Left lung (tissue), 14 donors: ENCODE measurements at places on chromosomes 5 and 9. TPM values are rescaled to one million over a fixed set of nuclear protein-coding genes. Genes with fewer than 3 reads are reported as not detected.
A peak's percentile ranks its signal among the peaks of the same experiment; 100 is the strongest.

The ZNF658 gene
- 7.8 TPM for polyA plus RNA-seq

The PHF24 gene
- polyA plus RNA-seq: 0.78 TPM

The EIF4EBP3 gene
- polyA plus RNA-seq: 12.6 TPM

DNA sequence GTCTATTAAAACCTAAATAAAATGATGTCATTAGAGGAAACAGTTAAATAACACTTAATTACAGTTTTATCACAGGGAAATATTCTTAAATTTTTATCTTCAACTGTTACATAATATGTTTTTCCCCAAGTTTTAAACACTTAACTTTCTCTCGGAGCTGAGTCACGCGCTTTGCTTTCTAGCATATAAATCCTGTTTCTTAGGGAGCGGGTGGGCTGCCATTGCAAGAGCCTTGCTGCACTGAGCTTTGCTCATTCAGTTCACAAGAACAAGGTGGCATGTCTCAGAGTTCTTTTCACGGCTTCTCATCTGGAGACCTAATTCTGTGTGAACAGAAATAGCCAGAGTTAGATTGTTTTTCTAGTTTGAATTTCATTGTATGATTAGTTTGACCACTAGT lies 166.1 kb downstream of the ZSWIM6 start:
- no peaks in the 10 kb centered on the region for H3K4me1 ChIP-seq
- no peak overlapping the region for H3K27ac ChIP-seq
- DNase-seq: no peak
- H3K27me3 ChIP-seq: no peaks in the 10 kb centered on the region
- no peak overlapping the region for H3K4me3 ChIP-seq

GRCh38 chr9:6051511-6051950 lies 36.1 kb upstream of the RANBP6 start:
- H3K4me3 ChIP-seq: no peak overlapping the region
- H3K27ac ChIP-seq: no peak overlapping the region
- H3K36me3 ChIP-seq: no peaks in the 10 kb centered on the region
- H3K4me1 ChIP-seq: peaks cover 9% of the 10 kb centered on the region

DNA sequence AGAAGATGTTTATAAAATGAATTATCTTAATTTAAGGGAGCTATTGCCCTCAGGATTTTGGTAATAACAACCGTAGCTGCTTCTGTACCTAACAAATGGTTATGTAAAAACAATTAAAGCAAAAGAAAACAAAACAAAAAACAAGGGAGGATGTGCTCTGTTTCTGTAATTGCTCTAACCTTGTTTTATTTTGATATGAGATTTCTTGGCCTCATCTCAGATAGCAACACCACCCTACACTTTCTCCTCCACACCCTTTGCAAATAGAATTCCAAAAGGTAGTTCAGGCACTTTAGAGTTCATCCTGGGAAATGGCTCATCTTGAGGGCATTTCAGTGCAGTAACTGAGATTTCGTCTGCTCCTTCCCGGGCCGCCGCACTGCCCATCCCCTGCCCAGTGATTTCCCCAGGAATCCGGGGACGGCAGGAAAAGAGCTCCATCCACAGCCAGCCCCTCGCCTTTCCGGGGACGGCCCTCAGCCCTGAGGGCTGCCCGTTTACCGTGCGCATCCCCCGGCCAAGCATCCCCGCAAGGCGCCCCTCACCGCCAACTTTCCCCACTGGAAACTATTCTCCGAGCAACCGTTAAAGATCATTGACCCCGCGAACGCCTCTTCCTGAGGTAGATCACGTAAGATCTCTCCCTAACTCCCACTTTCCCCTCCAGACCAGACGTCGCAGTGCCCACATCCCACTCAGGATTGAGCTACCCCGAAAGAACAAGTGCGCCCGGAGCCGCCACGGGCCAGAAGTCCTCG lies 1.2 kb downstream of the FNBP1 start:
- DNase-seq: no peak
- peaks cover 82% of the 10 kb centered on the region for H3K4me1 ChIP-seq
- peak overlapping the region; percentile 67 for H3K4me3 ChIP-seq
- H3K36me3 ChIP-seq: no peaks in the 10 kb centered on the region
- H3K27ac ChIP-seq: peak overlapping the region; percentile 93

- H3K4me1 ChIP-seq: no peaks in the 10 kb centered on the region
- H3K27ac ChIP-seq: peak overlapping the region; percentile 3
- peak; percentile 68 for DNase-seq
- H3K27me3 ChIP-seq: no peaks in the 10 kb centered on the region
Observed at GRCh38 chr9:123742009-123742767, 187.7 kb downstream of the DENND1A start.

- no peak overlapping the region for H3K4me3 ChIP-seq
- no peaks in the 10 kb centered on the region for H3K36me3 ChIP-seq
- no peak for DNase-seq
- H3K4me1 ChIP-seq: no peaks in the 10 kb centered on the region
- no peaks in the 10 kb centered on the region for H3K27me3 ChIP-seq
Observed at GRCh38 chr9:68648164-68648563, 56.9 kb upstream of the PIP5K1B start.

GRCh38 chr5:1405121-1405520 lies 40.1 kb downstream of the SLC6A3 start:
- DNase-seq: no peak
- H3K4me3 ChIP-seq: no peak overlapping the region
- no peaks in the 10 kb centered on the region for H3K27me3 ChIP-seq
- no peak overlapping the region for H3K27ac ChIP-seq
- no peaks in the 10 kb centered on the region for H3K4me1 ChIP-seq

DNA sequence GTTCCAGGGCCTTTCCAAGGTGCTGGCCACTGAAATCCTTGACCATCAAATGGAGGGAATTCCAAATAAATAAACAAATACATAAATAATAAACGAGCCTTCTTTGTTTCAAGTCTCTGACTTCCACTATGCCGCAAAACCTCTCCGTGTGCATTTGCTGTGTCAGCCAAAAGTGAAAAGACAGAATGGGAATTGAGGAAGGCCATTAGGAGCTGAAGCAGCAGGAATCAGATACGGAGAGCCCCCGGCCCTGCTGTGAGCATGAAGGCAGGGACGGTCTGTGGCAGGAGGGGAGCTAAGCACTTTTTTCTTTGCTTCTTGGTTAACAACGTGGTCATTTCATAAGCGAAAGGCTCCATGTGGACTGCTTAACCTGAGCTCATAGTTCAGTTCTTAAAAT lies 26.1 kb downstream of the PLPPR1 start:
- H3K4me1 ChIP-seq: no peaks in the 10 kb centered on the region
- no peak overlapping the region for H3K4me3 ChIP-seq
- no peak overlapping the region for H3K27ac ChIP-seq
- no peaks in the 10 kb centered on the region for H3K36me3 ChIP-seq
- DNase-seq: no peak
- H3K27me3 ChIP-seq: no peaks in the 10 kb centered on the region

DNA sequence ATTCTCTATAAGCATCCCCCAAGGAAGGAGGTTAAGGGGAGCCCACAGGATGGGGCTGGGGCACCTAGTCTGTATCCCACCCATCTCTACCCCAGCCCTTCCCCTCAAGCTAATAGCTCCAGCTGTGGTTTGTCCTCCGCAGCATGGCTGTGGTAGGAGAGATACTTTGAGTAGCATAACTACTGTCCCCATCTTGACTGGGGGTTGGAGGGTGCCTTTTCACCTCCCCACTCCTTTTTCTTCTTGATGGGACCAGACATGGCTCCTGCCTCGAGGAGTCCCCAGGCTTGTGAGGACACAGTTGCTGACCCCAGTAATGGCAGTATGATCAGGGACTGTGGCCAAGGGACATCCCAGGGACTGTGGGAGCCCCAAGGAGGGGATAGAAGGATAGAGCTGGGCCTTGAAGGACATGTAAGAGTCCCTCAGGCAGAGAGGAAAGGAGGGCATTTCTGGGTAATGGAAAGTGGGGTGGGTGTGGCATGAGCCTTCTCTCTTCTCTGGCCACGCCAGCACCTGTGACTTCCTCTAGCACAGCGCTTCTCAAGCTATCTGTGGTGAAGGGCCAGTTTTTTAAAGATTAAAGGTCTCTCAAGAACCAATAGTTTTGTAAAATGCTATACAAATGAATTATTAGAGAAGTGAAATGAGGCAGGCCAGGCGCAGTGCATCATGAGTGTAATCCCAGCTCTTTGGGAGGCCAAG lies 14.0 kb downstream of the OLFML2A start:
- no peaks in the 10 kb centered on the region for H3K4me1 ChIP-seq
- H3K4me3 ChIP-seq: no peak overlapping the region
- H3K27ac ChIP-seq: no peak overlapping the region
- no peak for DNase-seq
- H3K27me3 ChIP-seq: no peaks in the 10 kb centered on the region
